Ascending aorta (tissue), 2 donors: ENCODE measurements at places on chromosomes 6 and 20.

GRCh38 chr6:148443798-148444560, 101.3 kb downstream of the SASH1 start:
- no peak overlapping the region for H3K4me3 ChIP-seq
- no peaks in the 10 kb centered on the region for H3K27me3 ChIP-seq
- no peaks in the 10 kb centered on the region for H3K36me3 ChIP-seq
- H3K4me1 ChIP-seq, result peaks cover 38% of the 10 kb centered on the region

DNA sequence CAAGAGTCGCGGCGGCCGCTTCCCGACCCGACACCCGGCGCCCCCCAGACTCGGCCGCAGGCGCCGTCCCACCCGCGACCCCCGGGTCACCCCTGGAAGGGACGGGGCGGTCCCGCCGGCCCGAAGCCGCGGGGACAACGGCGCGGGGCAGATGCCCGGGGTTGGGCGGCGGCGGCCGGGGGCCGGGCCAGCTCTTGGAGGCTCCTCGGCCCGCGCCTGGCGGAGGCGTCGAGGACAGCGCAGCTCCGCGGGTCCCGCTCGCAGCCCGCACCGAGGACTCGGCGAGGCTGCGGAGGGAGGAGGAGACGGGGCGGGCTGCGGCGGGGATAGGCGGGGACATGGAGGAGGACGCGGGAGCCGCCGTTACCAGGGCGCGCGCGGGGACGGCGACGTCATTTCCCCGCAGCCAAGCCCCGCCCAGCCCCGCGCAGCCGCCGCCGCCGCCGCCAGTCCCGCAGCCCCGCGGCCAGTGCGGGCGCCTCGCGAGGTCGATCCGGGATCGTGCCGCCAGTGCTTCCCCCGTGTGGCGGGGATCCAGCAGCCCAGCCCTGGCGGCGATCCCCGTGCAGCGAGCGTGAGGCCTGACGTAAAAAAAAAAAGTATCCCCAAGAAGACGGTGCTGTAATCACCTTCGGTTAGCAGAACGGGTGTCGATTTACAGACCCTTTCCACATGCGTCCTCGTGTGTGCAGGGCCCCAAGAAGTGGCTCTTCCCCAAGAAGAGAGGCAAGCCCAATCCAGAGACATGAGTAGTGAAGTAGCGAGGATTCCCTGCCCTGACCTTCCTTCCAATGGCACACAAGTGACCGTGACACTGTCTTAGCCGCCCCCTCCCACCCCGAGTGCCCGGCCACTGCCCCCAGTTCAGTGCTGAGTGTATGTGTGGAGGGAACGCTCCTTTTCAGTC, at the start of gene FAM184A:
Gene FAM184A (minus strand): TSS at position 289 of the 907 bp plus-strand sequence. CDS start 365 bp downstream, outside the sequence.
- no peaks in the 10 kb centered on the region for H3K4me1 ChIP-seq
- H3K27ac ChIP-seq, result peak within 1 kb of the TSS; percentile 66
- no peaks in the 10 kb centered on the region for H3K27me3 ChIP-seq
- peak within 1 kb of the TSS; percentile 90 for H3K4me3 ChIP-seq

- H3K4me3 ChIP-seq, result no peak overlapping the region
- no peaks in the 10 kb centered on the region for H3K36me3 ChIP-seq
- no peaks in the 10 kb centered on the region for H3K27me3 ChIP-seq
- H3K27ac ChIP-seq, result peak overlapping the region; percentile 67
Observed at GRCh38 chr6:13508711-13509705, 21.6 kb upstream of the GFOD1 start.

- H3K27ac ChIP-seq, result no peak overlapping the region
- H3K27me3 ChIP-seq, result no peaks in the 10 kb centered on the region
- H3K36me3 ChIP-seq, result no peaks in the 10 kb centered on the region
Observed at GRCh38 chr6:142913511-142914047, 31.4 kb downstream of the HIVEP2 start.

- H3K36me3 ChIP-seq, result no peaks in the 10 kb centered on the region
- no peaks in the 10 kb centered on the region for H3K27me3 ChIP-seq
- no peak overlapping the region for H3K4me3 ChIP-seq
- H3K4me1 ChIP-seq, result no peaks in the 10 kb centered on the region
- H3K27ac ChIP-seq, result no peak overlapping the region
Observed at GRCh38 chr6:12327391-12327790, 37.2 kb downstream of the EDN1 start.

DNA sequence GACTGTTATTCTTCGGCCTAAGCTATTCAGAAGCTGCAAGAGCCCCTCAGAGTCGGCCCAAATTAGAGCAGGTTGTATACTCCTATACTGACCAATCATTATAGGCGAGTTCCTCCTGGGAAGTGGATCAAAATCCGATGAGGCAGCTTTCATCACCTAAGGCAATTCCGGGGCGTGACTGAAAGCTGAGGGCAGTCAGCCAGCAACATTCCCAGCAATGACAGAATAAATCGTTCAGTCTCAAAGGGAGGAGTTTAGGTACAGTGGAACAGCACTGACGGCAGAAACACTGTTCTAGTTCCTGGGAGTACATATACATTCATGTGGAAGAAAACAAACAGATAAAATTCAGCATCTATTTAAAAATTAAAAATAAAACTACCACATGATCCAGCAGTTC, 10.8 kb downstream of the HLA-DQB2 start:
- H3K27me3 ChIP-seq, result no peaks in the 10 kb centered on the region
- H3K27ac ChIP-seq, result no peak overlapping the region
- no peaks in the 10 kb centered on the region for H3K36me3 ChIP-seq
- no peaks in the 10 kb centered on the region for H3K4me1 ChIP-seq
- no peak for DNase-seq

DNA sequence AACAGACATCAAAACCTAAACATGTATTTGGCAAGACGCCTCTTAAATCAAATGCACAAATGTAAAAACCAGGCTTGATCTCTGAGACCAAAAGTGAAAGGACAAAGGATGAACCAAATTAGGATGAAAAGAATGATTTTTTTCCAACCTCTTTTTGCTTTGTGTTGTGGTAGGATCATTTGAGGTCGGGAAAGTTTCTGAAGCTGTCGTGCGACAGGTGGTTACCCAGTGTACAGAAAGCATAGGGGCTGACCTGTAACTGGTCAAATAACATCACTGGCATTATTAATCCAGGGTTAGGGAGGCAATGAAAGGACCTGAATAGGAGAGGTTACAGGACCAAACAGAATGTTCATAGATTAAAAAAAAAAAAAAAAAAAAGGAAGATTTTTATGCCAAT, 18.1 kb upstream of the NOL7 start:
- peaks cover 70% of the 10 kb centered on the region for H3K36me3 ChIP-seq
- H3K27ac ChIP-seq, result no peak overlapping the region
- no peaks in the 10 kb centered on the region for H3K27me3 ChIP-seq
- DNase-seq, result no peak
- H3K4me3 ChIP-seq, result no peak overlapping the region

DNA sequence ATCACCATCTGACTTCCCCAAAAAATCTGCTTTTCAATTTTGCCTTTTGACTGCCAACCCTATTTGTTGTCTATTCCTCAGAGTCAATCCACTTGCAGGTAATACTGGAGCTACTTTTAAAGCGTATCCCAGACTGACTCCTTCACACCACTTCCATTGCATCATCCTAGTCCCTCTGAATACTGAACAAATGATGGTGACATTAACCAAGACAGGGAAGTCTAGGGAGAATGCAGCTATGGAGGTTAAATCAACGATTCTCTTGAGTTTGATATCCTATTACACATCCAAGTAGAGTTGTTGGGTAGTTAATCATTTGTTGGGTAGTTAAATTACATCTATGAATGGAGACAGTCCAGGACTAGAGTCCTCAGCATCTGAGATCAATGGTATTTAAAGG, 2.0 kb downstream of the OGFRL1 start:
- peaks cover 4% of the 10 kb centered on the region for H3K36me3 ChIP-seq
- peaks cover 13% of the 10 kb centered on the region for H3K4me1 ChIP-seq
- H3K4me3 ChIP-seq, result no peak overlapping the region

GRCh38 chr6:167409079-167409478, 84.2 kb downstream of the TTLL2 start:
- H3K4me3 ChIP-seq, result no peak overlapping the region
- H3K36me3 ChIP-seq, result no peaks in the 10 kb centered on the region
- no peaks in the 10 kb centered on the region for H3K27me3 ChIP-seq
- DNase-seq, result no peak
- no peaks in the 10 kb centered on the region for H3K4me1 ChIP-seq

GRCh38 chr6:155493026-155493693, 37.5 kb upstream of the NOX3 start:
- no peak overlapping the region for H3K4me3 ChIP-seq
- peak overlapping the region; percentile 83 for H3K27ac ChIP-seq
- no peaks in the 10 kb centered on the region for H3K36me3 ChIP-seq
- no peak for DNase-seq
- H3K4me1 ChIP-seq, result peaks cover 7% of the 10 kb centered on the region

GRCh38 chr6:137900815-137901214, 33.8 kb downstream of the TNFAIP3 start:
- H3K27ac ChIP-seq, result no peak overlapping the region
- no peaks in the 10 kb centered on the region for H3K36me3 ChIP-seq
- no peak overlapping the region for H3K4me3 ChIP-seq
- H3K4me1 ChIP-seq, result no peaks in the 10 kb centered on the region
- DNase-seq, result no peak
- H3K27me3 ChIP-seq, result no peaks in the 10 kb centered on the region

GRCh38 chr6:70219943-70220613, 82.8 kb downstream of the COL9A1 start:
- H3K27me3 ChIP-seq, result no peaks in the 10 kb centered on the region
- no peak overlapping the region for H3K4me3 ChIP-seq
- no peak overlapping the region for H3K27ac ChIP-seq
- no peaks in the 10 kb centered on the region for H3K4me1 ChIP-seq
- DNase-seq, result no peak

- no peaks in the 10 kb centered on the region for H3K4me1 ChIP-seq
- H3K27ac ChIP-seq, result no peak overlapping the region
- no peak for DNase-seq
- no peaks in the 10 kb centered on the region for H3K36me3 ChIP-seq
- no peak overlapping the region for H3K4me3 ChIP-seq
- no peaks in the 10 kb centered on the region for H3K27me3 ChIP-seq
Observed at GRCh38 chr6:101986476-101986875, 593.0 kb downstream of the GRIK2 start.

DNA sequence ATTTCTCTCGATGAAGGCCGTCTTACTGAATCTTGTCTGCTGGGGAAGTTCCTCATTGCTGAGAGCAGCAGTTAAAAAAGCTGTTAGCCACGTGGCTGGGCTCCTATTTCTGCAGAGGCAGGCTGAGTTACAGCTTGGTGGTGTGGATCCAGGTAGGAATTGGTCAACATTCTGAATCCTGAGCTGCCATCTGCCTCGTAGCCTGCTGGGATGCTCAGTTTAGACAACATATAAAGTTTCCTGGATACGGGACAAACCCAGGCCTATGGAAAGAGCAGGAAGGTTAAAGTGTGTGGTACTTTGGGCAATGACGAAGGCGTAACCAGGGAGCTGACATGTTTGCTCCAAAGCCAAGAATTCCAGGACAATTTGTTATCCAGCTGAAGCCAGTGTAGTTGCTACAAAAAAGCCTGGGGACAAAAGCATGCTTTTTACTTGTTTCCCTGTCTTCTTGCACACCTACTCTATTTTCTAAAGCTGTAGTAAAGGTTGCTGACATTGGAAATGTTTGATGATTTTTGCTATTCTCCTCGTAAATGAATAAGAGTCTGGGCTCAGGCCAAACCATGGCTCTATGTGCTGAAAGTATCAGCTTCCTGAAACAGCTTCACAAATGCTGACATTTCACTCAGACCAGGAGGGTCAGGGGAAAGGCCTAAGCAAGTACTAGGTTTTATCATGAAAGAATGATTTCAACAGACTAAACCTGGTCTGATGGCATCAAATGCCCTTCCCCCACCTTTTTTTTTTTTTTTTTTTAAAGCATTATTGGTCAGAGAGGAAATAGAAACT, 12.4 kb upstream of the MYLK2 start:
- H3K27ac ChIP-seq, result peak overlapping the region; percentile 0
- H3K4me3 ChIP-seq, result no peak overlapping the region
- H3K4me1 ChIP-seq, result peaks cover 10% of the 10 kb centered on the region

DNA sequence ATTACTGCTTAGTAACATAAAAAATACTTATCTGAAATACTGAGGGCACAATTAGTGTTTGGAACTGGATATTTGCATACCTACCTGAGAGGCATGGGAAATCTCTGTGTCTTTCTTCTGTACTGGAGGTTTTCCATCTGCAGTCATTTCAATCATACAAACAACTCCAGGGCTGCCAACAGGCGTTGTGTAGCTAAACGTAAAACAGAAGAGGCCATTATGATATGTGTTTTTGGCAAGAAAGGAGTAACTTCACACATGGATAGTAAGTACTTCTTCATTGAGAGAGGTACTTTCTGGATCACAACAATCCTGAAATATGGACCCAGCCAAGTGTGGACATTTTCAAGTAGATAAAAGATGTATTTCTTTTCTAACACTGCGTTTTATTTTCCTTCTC, 363.4 kb downstream of the PHF3 start:
- H3K27ac ChIP-seq, result no peak overlapping the region
- no peak for DNase-seq
- no peaks in the 10 kb centered on the region for H3K36me3 ChIP-seq
- no peak overlapping the region for H3K4me3 ChIP-seq

- no peaks in the 10 kb centered on the region for H3K27me3 ChIP-seq
- no peak for DNase-seq
- H3K4me1 ChIP-seq, result no peaks in the 10 kb centered on the region
- H3K36me3 ChIP-seq, result no peaks in the 10 kb centered on the region
- no peak overlapping the region for H3K4me3 ChIP-seq
Observed at GRCh38 chr6:113825781-113826180, 31.4 kb upstream of the MARCKS start.
